ENCODE measurements at places on chromosomes 2 and 18.

- DNase-seq = no peak
These were observed 41.6 kb downstream of the LPIN1 start for GRCh38 chr2:11787991-11788390.

DNA sequence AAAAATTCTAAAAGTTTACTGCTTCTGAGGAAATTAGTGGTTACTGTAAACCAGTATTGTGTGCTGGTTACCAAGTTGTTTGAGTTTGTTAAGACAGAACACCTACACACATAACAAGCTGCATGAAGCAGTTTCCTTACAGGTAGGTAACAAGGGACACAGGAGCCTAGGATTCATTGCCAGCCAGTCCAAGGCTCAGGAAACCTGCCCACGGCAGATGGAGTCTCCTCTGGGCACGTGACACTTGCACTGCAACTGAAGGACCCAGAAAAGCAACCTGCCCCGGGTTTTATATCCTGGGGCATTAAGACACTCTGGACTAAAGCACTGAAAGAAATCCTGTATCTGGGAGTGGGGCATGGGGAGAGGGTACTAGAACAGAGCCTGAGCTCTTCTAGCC lies 639.3 kb downstream of the ADCYAP1 start:
- DNase-seq = no peak

DNA sequence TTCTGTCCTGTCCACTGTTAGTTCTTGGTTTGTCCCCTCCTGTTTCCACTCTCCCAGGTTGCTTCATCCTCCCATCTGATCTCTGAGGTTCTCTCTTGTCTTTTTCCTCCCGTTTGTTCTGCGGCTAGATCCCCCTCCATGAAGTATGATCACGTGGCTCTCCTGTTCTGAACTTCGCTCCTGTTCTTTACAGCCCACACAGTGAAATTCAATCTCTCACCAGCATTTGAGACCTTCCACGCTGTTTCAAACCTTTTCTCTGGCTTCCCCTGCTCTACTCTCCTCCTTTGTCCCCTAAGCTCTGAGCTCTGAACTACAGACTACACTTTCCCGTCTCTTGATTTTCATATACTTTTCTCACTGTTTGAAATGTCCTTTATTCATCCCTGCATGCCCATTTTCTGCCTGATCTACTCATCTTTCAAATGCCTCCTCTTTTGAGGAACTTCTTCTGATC lies 83.5 kb downstream of the OSBPL6 start:
- DNase-seq = no peak

DNA sequence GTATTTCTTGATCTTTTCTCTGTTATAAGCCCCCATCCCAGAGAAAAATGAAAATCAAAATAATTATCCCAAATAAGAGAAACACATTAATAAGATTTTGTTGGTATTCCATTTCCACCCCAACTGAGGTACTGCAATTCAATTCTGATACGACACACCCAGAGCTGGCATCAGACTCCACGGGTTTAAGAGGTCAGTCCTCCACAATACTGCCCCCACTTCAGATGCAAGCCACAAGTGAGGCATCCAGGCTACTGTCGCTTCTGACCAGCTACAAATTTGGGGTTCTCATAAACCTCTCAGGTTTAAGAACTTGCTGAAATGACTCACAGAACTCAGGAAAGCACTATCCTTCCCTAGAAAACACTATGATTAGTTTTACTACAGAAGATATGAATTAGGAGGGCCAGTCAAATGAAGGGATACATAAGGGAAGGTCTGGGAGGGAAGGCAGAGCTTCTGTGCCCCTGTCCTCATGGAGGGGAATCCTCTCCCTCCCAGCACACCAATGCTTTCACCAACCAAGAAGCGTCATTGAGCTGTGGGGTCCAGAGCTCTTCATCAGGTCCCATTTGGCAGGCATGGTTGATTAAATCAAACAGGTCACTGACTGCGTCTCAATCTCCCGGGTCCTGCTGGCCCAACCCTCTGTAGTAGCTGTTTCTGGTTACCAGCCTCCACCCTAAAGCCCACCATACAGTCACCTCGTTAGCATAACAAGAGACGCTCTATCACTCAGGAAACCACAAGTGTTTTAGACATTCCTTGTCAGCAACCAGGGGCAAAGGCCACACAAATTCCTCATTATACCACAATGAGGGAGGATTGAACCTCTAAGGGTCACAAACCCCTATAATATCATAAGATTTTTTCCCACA lies 46.2 kb downstream of the IWS1 start:
- no peak for DNase-seq

GRCh38 chr18:26301681-26302080 lies 75.4 kb downstream of the TAF4B start:
- no peak for DNase-seq

DNA sequence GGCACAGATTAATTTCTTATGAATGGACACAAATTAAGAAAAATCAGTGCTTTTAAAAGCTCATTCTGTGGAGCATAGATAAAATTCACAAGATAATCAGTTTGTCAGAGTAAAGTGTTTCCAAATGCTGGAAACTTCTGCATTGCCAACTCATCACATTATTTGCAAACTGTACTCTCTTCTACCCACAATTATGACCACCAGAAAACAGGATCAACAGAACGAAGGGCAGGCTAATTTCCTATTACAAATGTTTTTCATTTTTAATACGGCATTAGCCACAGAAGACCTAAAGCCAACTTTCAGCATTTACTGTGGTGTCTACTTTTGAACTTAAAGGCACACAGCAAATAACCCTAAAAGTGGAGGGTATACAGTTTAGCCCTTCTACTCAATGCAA lies 6.0 kb downstream of the IRS1 start:
- DNase-seq = no peak

- DNase-seq = no peak
These were observed 32.4 kb downstream of the SLC35F5 start for GRCh38 chr2:113724010-113724409.

- no peak for DNase-seq
These were observed 122.6 kb upstream of the XPO1 start for GRCh38 chr2:61660511-61661388.

DNA sequence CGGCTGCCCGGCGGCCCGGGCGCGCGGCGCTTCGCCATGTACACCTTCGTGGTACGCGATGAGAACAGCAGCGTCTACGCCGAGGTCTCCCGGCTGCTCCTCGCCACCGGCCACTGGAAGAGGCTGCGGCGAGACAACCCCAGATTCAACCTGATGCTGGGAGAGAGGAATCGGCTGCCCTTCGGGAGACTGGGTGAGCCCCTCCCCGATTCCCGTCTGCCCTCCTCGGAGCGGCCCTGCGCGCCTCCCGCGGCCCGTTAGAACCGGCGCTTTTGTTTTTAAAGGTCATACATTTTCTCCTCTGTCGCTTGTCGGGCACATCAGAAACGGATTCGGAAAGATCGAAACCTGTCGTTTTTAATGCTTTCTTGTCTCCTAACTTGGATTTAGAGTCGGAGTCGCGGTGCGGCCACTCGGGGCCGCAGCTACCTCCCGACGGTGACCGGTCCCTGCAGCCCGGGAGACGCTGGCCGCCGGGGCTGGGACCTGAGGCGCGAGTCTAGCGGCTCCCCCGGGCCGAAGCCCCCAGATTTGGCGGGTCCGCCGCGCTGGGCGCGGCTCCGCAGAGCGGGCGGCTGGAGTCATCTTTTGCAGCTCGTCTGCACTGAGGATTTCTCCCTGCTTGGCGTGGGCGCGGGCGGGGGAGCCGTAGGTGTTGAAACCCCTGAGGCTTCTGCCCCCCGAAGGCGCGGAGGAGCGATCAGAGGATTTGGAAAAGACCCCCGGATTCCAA lies 519 bp downstream of the TTL start:
- DNase-seq = no peak

DNA sequence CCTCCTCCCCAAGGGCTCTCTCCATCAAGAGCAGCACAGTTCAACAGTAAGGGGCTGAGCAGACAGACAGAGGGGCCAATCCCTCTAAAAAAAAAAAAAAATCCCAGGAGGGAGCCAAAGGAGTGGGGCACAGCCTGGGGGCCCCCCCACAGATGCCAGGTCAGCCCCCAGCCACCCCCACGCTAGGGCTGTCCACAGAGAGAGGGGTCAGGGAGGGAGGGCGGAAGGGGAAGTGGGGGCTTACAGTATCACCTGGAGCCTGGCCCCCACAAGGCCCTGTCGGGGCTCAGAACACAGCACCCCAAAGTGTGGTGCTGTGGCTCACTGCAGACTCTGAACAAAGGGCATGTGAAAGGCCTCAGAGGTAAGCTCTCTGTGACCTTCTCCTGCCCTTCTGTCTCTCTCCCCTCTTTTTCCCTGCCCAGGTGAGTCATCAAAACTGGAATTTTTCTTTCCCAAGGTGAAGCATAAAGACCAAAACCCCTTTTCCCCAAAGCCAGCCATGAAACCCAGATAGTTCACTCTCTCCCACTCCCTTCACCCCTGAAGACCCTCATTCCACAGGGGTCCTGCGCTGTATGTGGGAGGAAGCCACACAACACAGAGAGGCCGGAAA lies 13.9 kb downstream of the BIN1 start:
- no peak for DNase-seq

GRCh38 chr2:127007652-127008051 lies 99.3 kb downstream of the BIN1 start:
- DNase-seq = no peak

DNA sequence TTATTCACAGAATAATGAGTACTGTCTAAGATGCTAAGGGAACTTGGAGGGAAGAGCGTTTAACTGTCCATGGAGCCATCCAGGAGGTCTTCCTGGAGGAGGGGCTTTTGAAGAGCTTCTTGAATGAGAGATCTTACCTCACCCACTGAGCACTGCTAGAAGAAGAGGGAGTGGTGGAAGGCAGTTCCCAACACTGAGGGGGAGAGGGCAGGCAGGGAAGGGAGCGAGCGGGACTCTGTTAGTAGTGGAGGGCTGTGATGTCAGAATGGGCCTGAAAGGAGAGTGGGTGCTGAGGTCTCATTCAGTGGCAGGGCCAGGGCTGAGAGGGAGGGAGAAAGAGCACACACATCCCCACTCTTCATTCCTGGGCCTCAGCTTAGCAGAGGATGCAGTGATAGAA lies 65.0 kb downstream of the NCK2 start:
- no peak for DNase-seq

All from activated naive CD8-positive, alpha-beta T cell treated with anti-CD3 and anti-CD28 coated beads, Interleukin-2, amount 50 U/mL, for 16 hours (primary cell).